Erythroblast (primary cell): ENCODE measurements at places on chromosomes 7 and 10.

- DNase-seq, result no peak
Observed at GRCh38 chr7:25399000-25399750, 170.9 kb upstream of the NPVF start.

DNA sequence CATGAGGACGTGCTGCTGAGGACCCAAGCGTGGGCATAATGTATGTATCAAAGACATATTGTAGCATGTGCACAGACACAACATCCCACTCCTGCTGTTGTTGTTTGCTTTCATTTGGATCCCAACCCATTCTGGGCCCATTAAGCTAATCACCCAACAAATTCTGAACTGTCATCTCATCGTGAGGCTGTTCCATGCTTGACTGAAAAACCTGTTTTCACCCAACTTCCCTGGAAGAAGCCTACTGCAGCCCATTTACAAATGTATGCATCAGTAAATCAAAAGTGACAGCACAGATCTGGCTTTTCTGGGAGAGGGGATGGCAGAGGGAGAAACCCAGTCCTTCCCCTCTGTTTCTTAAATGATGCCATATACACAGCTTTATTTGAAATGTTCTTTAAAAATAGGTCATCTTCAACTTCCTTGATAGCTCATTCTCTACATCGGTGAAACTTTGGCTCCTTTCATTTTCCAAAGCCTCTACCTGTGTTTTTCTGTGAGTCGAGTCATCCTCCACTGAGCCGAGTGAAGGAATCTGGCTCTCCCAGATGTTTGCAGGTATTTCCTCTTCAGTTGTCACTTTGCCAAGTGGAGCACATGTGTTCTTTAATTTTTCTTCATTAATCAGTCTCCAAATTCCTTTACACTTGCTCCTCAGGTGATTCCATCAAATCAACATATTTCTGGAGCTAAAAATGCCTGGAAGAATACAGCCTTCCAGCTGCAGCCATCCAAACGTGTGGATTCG lies 151.8 kb downstream of the CHN2 start:
- no peak for DNase-seq

- no peak for DNase-seq
Observed at GRCh38 chr7:78092331-78092730, 293.8 kb downstream of the PHTF2 start.

DNA sequence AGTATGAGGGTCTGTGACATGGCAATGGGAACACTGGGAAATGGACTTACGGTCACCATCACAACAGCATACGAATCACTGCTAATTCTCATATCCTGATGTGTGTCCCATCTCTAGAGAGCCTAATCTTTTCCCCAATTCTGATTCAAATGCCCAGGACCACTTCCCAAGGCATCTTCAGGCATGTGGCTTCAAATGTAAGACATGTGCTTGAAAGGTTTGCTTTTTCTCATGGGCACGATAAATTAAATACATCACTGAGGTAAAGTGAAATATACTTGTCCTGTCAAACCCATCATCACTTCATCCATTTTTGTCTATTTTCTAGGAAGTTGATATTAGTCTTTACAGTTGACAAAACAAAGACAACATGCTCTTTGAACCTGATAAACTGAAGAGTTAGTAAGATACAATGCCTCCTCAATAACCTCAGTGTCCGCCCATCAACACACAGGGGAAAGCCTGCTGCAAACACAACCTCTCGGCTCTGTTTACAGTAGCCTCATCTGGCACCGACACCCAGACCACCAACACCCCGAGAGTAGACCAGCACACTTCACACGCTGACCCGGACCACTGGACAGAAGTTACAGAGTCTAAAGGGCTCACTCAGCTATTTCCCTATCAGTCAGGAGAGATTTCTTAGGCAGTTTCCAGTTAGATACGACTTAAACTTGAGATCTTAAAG lies 24.8 kb downstream of the GRB10 start:
- no peak for DNase-seq

- DNase-seq, result no peak
Observed at GRCh38 chr7:158374146-158374545, 213.5 kb downstream of the PTPRN2 start.

DNA sequence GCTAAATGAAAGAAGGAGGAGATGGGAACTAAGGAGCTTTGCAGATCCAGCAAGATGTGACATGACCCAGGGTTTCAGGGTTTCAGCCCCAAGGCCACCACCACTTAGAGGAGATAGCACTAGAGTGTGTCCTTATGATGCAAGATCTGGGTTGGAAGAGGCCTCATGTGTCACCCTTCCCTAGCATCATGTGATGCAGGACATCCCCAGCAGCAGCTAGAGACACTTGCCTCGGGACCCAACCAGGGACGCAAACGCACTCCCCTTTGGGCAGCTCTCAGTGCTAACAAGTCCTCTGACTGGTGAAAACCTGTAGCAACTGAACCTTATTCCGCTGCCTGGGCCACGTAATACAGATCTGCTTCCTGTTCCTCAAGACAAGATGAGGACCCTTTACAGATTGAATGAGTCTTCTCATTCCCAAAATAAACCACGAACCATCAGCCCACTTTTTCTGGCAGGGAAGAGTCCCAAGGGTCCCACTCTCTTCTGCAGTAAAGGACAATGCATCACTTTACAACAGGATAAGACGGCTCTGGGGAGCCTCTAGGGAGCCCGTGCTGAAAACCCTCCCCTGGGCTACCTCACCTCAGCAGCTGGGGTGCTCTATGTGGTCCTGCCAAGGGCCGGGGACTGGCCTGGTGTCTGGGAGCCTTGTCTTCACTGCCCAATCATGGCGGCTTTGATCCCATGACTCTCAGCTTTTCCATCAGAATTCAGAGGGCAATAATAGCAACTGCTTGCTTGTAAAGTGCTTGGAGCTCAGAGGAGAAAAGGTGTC lies 44.8 kb upstream of the GDF10 start:
- no peak for DNase-seq

GRCh38 chr7:134640842-134641715 lies 5.6 kb upstream of the BPGM start:
- peak; percentile 59 for DNase-seq

GRCh38 chr10:65570143-65571010 lies 1355.5 kb upstream of the LRRTM3 start:
- peak; percentile 28 for DNase-seq

GRCh38 chr7:20219446-20220292 lies 2.5 kb upstream of the MACC1 start:
- peak; percentile 96 for DNase-seq

DNA sequence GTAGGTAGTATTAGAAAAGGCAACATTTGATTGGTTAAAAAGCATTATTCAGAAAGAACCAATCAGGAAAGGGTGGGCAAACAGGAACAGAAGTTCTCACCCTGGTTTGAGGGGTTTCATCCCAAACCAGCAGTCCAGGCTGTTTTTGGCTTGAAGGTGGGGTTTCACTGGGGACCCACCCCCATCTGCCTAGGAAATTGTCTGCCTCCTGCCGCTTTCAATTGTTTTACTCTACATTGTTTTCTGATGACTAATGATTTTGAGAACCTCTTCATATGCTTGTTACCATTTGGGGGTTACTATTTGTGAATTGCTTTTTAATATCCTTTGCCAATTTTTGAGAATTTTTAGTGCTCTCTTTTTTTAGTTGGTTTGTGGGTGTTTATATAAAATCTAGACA lies 3.3 kb upstream of the PCBD1 start:
- DNase-seq, result no peak

GRCh38 chr7:24817339-24817738 lies 60.1 kb upstream of the GSDME start:
- DNase-seq, result no peak
